Caki2 (cell line): ENCODE measurements at places on chromosomes 3 and 15. TPM values are rescaled to one million over a fixed set of nuclear protein-coding genes. Genes with fewer than 3 reads are reported as not detected.

RSRC1 gene
- 57.2 and 72.1 TPM in 2 replicates for total RNA-seq

NR1I2 gene
- total RNA-seq = not detected in 2 replicates

TPRA1 gene
- 48.4 and 50.1 TPM in 2 replicates for total RNA-seq

HDAC11 gene
- total RNA-seq = 13.3 and 19.3 TPM in 2 replicates

SLC28A2 gene
- total RNA-seq = not detected in 2 replicates
